ENCODE measurements at places on chromosomes 7 and 10. TPM values are rescaled to one million over a fixed set of nuclear protein-coding genes. Genes with fewer than 3 reads are reported as not detected.

GPER1 gene
- total RNA-seq = 0.08 TPM

BEND7 gene
- total RNA-seq = not detected

ARID5B gene
- 83.7 TPM for total RNA-seq

SFTPA1 gene
- 3.1 TPM for total RNA-seq

POP7 gene
- total RNA-seq = 106 TPM

IFIT1B gene
- not detected for total RNA-seq

DNA sequence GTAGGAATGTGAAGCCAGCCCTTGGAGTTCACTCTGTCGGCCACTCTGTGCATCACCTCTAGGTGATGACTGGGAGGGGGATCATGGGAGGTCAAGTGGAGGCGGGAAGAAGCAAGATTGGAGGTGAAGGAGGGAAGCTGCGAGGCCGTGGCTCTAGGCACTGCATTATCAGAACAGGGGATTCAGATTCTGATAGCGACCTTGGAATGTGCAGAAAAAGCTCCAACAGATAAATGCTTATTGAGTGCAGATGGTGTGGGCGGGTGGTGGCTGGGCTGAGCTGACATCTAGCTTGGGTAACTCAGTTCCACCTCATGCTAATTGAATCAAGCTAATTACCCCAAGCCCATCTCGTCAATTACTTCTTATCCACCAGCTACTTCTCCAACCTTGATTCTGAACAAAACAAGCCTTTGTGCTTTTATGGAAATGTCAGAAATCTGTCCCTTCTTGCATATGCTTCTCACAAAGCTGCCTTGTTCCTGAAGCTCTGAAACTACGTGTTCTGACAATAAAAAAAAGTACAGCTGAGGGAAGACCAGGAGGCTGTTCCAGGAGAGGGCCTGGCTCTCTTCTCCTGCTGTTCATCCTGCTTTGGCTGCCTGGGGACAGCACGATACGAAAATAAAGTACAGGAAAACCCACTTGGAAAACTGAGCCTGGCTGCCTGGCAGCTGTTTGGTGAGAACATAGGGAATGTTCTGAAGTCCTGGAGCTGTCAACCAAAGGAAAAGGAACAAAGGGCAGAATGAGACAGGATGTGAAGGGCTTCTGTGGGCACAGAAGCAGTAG lies 27.5 kb downstream of the STRA8 start:
- no peak for DNase-seq

- no peak for DNase-seq
These were observed 493.5 kb upstream of the GALNT17 start for GRCh38 chr7:70638158-70639107.

GRCh38 chr7:100516135-100516812 lies 22.7 kb upstream of the AGFG2 start:
- peak; percentile 14 for DNase-seq

DNA sequence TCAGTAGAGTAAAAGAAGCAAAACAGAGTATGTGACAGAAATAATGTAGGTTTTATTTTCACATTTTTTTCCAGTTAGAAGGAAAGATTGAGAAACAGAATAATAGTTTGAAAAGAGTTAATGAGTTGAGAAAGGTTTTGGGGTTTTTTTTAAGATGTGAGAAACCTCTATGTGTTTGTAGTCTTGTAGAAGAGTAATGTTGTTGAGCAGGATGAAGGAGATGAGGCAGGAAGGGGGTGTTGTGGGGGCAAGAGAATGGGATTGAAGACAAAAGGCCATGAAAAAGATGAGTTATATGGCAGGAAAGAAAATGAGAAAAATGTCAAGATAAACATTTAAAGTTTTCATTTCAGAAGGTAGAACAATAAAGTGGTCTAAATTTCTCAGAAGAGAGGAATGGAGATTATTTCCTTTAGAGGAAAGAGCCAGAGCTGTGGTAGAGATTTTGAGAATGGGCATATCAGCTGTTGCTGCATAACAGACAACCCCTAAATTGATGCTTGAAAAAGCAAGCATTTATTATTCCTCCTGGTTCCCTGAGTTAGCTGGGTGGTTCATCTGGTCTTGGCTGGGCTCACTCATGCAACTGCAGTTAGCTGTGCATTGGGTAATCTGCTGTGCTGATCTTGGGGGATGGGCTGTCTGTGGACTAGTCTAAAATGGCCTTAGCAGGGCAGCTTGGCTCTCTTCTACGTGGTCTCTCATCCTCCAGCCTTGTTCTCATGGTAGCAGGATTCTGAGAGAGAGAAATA lies 27.1 kb downstream of the PCGF5 start:
- DNase-seq = no peak

- no peak for DNase-seq
These were observed 198.0 kb downstream of the CAMK1D start for GRCh38 chr10:12547301-12547771.

GRCh38 chr7:25613912-25614311 lies 385.6 kb upstream of the NPVF start:
- DNase-seq = no peak
